ENCODE measurements at places on chromosomes 7 and 10.

DNA sequence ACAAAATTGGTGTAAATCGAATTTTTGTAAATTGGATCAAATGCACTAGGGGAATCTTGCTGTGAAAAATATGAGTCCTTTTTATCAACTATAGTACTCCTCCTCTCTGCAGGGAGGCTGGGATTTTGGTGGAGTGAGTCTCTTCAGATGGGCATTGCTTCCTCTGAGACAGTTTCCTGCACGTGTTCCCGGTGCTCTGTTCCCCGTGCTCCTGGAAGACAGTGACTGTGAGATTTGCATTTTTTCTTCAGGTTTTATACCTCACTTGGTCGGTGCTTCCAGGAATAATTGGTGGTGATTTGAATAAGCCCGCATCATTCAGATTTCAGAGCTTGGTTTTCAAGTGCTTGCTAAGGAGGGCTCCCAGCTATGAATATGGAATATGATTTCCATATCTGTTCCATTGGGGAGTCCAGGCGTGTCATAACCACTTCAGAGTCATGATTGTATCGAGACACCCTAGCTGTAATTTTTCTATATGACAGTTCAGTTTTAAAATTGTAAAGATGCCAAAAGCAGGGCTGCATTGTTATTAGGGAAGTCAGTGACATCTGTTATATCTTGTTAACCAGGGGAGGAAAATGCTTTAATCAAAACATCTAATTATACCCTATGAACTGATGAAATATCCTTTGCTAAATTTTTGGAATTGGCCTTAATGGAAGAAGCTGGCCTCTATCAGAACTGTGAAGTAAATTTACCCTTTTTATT is 12.3 kb downstream of the AUTS2 start:
- DNase-seq = no peak

- DNase-seq = no peak
Observed at GRCh38 chr7:33745934-33746333, 159.4 kb upstream of the BMPER start.

DNA sequence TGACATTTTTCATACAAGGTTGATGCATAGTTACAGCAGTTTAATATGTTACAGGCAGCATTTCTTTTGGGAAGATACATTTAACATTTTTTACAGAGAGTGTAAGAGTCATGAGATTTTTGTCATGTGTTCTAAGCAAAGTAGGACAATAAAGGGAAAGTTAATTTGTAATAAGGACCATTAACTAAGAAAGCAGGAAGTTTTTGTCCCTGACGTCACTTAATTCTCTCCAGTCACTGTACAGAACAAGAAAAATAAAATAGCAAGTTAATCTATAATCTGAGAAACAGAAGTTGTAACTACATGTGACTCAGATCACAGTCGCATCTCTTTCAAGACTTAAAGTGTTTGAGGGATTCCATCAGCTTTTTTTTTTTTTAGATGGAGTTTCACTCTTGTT is 49.5 kb upstream of the CAPZA2 start:
- DNase-seq = no peak

- no peak for DNase-seq
Observed at GRCh38 chr7:47103498-47104205, 478.3 kb downstream of the TNS3 start.
